ENCODE measurements at places on chromosomes 11 and 22.

GRCh38 chr11:64367931-64368672 lies 9.1 kb downstream of the RPS6KA4 start:
- no peak for DNase-seq

DNA sequence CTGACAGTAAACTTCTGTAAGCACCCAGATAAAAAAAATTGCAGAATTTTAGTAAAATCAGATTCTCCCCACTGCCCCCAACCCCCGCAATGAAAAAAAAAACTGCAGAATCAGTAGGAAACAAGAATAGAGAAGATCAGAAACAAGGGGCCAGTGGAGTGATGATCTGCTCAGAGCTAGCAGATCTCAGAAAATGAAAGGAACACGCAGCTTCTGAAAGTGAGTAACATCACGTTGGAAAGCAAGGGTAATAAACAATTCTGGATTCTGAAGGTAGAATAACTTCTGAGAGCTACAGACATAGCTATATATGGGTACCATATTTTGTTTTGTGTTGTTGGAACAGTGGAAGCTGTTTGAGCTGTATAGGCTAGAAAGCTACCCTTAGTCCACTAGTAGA lies 23.2 kb downstream of the ACAT1 start:
- DNase-seq, result no peak

DNA sequence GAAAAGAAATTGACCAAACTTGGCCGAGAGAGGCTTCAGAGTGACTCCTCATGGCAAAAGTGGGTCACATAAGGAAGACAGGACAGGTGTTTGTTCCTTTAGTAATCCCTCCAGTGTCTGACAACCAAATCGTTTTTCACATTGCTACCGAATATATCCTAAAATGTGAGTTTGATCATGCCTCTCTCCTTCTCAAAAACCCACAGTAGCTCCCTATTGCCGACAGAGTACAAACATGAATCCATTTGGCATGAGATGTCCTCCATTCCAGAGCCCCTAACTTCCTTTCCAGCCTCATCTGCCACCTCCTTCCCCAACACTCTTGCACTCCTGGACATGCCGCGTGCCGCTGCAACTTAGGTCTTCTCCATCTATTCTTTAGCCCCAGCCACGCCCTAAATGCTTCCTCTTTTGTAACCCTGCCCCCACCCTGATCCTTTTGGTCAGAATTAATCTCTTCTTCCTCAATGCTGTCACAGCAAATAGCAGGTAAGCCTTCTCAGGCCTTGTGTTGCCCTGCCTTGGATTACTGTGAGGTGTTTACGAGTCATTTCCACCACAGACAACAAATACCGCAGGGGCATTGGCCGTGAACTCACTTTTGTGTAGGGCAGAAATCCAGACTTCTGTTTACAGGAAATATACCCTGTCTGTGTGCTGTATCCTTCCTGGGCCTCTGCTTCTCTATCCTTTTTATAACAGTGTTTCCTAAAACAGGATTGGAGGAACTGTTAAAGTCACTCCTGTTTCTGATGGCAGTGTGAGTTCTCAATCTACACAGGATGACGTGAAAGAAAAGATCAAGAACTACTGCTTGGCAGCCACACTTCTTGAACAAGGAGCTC lies 66.0 kb upstream of the FTH1 start:
- DNase-seq, result no peak

DNA sequence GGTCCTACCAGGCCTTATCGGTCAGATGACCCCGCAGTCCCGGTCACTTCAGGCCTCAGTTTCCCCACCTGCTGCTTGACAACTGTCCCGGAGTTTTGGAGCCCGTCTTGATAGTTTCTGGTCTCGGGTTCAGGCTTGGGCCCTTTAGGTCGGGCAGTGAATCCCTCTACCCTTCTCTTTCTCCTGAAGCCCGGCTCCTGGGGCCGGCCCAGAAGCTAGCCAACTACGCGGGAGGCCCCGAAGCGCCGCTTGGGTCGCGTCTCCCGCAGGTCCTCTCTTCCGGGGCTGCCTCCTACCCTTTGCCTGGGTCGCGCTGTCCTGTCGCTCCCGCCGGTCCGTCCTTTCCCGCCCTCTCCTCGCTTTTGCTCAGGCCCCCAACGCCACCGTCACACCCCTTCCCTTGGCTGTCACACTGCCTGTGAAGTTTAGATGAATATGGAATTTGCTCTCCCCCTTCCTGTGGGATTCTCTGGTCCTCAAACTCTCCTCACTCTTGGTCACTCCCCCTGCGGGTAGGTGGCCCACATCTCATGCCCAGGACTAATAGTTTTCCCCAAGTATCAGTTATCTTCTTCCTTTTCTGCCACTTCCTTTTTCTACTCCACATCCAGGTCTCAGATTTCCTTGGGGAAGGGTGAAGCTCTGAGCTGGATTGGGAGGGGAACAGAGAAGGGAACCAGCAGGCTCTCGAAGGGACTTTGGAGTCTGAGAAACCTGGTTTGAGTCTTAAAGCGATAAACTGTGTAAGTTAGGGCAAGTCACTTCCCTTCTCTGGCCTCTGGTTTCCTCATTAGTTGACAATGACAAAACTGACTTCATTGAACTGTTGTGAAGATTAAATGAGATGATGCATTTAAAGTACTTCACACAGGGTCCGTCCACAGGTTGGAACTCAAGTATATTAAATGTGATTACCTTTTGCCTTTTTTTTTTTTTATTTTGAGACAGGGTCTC lies 790 bp downstream of the RAB1B start:
- no peak for DNase-seq

- no peak for DNase-seq
These were observed 40.2 kb downstream of the LRP5 start for GRCh38 chr11:68352591-68352990.
